Esophagus squamous epithelium (tissue), 5 donors: ENCODE measurements at places on chromosomes 1 and 21. TPM values are rescaled to one million over a fixed set of nuclear protein-coding genes. Genes with fewer than 3 reads are reported as not detected.

The AMY2A gene
- not detected for total RNA-seq

The TSTD1 gene
- total RNA-seq, result 69.3 TPM

- no peaks in the 10 kb centered on the region for H3K36me3 ChIP-seq
- no peak for DNase-seq
- H3K4me1 ChIP-seq, result no peaks in the 10 kb centered on the region
- no peaks in the 10 kb centered on the region for H3K27me3 ChIP-seq
- no peak overlapping the region for H3K4me3 ChIP-seq
Measured at GRCh38 chr21:39479164-39479813, 27.5 kb downstream of the SH3BGR start.

- H3K4me3 ChIP-seq, result peak overlapping the region; percentile 65
- H3K4me1 ChIP-seq, result peaks cover 34% of the 10 kb centered on the region
- H3K27ac ChIP-seq, result no peak overlapping the region
- no peaks in the 10 kb centered on the region for H3K36me3 ChIP-seq
- H3K27me3 ChIP-seq, result peaks cover 29% of the 10 kb centered on the region
Measured at GRCh38 chr1:98044766-98045165, 123.9 kb upstream of the DPYD start.

GRCh38 chr1:221742555-221743415, 896 bp upstream of the DUSP10 start:
- H3K4me1 ChIP-seq, result peaks cover 51% of the 10 kb centered on the region
- peaks cover 8% of the 10 kb centered on the region for H3K36me3 ChIP-seq
- DNase-seq, result peak; percentile 44

The PDPN gene
- 16.9 TPM for total RNA-seq

The KCNC4 gene
- 7.9 TPM for total RNA-seq

GRCh38 chr1:30760596-30761324, 3.2 kb upstream of the LAPTM5 start:
- no peak for DNase-seq
- H3K27me3 ChIP-seq, result no peaks in the 10 kb centered on the region
- H3K4me1 ChIP-seq, result peaks cover 37% of the 10 kb centered on the region
- no peak overlapping the region for H3K27ac ChIP-seq
